ENCODE measurements at places on chromosomes 12 and 14.

DNA sequence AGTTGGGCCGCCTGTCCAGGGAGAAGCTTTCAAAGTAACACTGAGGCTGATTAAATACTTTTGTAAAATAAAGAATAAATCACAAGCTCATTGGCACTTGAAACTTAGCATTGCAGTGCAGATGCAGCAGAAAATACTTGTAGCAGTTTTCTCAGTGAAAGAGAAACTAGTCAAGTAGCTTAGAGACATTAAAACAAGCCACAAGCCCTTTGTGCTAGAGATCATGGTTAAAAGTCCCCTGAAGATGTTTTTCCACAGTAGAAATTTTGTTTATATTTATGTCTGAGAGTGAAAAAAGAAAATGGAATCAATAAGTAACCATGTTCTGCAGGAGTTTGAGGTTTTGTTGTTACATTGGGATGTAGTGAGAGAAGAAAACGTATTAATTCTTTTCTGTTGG lies 5.9 kb downstream of the PSEN1 start:
- no peak for ATAC-seq

DNA sequence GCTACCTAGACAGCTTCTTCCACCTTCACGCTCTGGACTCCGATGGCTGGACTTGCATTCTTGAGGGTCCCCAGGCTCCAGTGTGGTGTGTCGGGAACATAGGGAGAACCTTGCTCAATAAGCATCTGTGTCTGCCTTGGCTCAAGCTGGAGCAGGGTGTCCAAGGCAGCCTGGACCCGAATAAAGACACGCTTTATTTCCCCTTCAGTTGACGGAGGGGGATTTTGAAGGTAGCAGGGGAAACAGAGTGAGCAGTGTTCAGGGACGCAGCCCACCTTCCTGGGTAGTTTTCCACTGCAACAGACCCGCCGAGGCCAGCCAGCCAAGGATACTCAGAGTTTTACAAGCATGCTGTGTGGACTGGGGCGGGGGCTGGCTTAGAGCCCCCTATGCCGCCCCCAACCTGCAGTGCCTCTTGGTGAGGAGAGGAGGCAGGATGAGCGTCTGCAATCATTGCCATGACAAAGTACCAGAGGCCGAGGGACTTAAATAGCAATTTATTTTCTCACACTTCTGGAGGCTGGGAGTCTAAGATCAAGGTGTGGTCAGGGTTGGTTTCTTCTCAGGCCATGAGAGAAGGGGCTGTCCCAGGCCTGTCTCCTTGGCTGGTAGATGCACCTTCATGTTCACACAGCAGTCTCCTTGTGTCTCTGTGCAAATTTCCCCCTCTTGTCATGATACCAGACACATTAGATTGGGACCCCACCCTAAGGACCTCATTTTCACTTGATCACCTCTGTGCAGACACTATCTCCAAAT lies 201.2 kb downstream of the CHST11 start:
- ATAC-seq, result no peak

DNA sequence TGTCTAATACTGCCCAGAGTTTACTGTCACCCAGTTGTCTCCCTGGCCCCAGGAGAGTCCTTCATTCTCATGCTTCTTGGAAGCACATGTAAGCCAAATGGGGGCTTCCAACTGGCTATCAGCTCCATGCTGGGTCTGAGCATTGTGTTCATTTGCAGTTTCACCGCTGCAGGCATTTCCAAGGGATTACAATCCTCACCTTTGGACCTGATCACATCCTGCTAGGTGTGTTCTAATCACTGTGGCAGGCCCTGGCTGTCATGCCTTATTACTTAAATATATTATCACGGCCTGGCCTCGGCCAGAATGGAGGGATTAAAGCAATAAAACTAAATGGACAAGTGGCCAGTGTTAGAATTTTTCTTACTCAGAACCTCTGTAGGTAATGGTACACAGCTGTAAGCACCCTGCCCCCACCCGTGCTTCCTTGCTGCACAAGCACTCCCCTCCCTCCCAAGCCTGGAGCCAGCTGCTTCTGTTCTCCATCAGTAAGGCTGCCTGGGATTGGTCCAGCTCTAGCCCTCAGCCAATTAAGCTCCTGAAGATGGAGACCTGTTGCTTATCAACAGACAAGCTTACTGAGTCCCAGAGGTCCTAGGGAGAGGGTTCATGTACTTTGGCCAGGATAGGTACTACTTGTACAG lies 175.9 kb upstream of the RBM19 start:
- no peak for ATAC-seq

DNA sequence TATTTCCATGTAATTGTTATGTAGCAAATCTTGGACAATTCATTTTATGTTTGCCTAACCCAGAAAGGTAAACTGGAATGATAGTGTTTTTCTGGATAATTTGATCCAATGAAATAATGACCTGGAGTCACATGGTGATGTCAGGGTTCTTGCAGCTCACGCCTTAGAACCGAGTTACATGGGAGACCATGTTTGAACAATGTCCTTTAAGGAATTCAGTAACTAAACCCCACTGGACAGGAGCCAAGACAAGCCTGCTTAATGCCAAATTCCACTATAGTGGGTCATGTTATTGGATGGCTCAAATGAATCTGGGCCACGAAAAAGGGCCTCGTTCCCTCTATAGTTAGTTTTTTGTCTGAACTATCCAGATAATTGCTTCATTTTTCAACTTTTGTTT lies 255.8 kb upstream of the HMGA2 start:
- peak; percentile 14 for ATAC-seq

- no peak for ATAC-seq
Measured at GRCh38 chr12:74235342-74235741, 302.3 kb upstream of the ATXN7L3B start.

- no peak for ATAC-seq
Measured at GRCh38 chr12:14514946-14515345, 52.7 kb downstream of the PLBD1 start.

- peak; percentile 82 for ATAC-seq
Measured at GRCh38 chr14:66643344-66643743, 135.4 kb downstream of the GPHN start.

DNA sequence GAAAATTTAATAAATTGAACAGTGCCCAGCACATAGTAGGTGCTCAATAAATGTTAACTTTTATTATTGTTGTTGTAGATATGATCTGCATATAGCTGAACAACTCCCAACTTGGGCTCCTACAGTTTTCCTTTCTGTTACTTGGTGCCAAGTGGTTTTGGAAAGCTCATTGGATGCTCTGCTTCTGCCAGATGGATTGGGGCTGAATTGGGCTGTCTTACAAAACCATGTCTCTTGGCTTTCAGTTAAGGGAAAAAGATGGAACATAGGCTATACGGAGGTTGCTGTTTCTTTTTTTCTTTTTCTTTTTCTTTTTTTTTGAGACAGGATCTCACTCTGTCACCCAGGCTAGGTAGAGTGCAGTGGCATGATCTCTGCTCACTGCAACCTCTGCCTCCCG lies 140.7 kb upstream of the PWP1 start:
- no peak for ATAC-seq

GRCh38 chr12:19125325-19125724 lies 4.2 kb upstream of the PLEKHA5 start:
- no peak for ATAC-seq

DNA sequence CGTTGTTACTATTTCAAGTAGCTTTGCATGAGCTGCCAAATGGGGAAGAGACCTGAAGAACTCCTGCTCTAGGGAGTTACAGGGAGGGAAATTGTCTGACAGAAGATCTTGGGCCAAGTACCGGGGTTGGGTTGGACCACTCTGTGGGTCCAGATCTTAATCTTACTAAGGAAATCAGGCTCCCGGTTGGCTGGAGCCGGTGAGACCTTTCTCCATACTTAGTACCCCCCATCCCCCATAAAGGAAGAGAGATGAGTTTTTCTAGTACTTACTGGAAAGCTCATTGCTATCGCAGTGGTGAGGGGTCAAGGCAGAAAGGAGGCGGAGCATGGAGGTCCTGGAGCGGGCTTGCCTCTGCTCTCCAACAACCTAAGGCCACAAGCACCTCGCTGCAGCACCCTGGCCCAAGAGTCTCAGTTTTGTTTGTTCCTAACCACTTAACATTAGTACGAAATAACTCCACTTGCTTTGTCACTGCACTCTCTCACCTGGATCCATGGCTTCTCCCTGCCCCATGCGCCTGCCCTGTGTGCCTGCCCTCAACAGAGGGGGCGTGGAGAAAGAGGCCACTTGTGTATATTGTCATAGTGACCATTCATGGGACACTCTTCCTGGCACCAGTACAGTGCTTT lies 6.8 kb upstream of the UNC119B start:
- no peak for ATAC-seq

GRCh38 chr14:100129161-100129589 lies 30.3 kb downstream of the DEGS2 start:
- no peak for ATAC-seq

- ATAC-seq, result peak; percentile 83
Measured at GRCh38 chr14:96245710-96246538, 10.1 kb upstream of the BDKRB1 start.

GRCh38 chr12:104895415-104895814 lies 62.7 kb downstream of the SLC41A2 start:
- no peak for ATAC-seq

GRCh38 chr12:16607906-16608775 lies 2.2 kb upstream of the LMO3 start:
- ATAC-seq, result no peak

DNA sequence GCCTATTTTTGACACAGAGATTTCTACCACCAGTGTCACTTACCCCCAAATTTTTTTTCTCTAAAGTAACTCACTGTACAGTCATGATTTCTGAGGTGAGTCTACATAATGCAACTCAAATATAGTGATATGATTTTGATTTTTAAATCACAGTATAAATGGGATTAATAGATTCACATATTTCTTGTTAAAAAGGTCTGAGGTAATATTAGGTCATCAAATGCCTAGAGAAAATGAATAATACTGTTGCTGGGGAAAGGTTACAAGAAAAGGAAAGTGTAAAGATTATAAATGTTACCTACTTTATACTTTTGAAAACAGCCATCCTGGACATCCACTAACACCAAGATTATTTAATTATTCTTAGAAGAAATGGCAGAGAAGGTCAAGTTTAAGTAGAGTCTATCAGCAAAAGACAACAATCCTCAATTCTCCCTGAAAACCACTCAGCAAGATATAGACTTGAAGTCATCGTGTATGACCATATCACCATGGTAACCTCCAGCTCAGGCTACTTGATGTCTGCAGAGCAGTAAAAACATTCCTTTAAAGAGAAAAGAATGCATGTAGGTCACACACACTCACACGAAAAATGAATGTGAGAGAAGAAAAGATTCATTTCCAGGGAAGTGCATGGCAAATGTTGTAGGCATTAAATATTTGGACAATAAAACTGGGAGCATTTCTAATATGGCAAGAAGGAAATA lies 58.7 kb downstream of the CCDC59 start:
- no peak for ATAC-seq

DNA sequence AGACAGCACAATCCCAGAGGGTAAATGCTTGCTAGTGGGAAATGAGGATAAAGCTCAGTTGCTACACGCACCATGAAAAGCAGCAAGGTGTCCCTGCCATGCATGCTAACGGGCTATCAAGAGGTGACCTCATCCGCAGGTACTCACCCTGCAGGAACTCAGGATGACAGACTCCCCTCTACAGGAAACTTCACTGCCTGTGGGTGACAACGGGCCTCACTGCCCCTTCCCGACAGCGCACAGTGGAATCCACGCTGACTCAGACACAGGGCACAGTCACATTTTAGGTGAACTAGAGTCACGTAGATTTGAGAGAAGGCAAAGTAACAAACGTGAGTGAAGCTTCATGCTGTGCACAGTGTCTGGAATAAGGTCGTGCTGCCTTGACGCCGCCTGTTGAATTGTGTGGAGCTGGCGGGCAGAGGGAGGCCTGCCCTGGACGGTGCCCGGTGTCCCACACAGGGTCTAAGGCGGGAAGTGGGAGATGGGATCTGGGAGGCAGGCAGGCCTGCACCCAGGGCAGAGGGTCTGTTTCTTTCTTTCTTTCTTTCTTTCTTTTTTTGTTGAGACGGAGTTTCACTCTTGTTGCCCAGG lies 331.8 kb downstream of the TMEM132D start:
- no peak for ATAC-seq

- ATAC-seq, result peak; percentile 76
Measured at GRCh38 chr12:76337583-76337982, 10.6 kb downstream of the BBS10 start.

DNA sequence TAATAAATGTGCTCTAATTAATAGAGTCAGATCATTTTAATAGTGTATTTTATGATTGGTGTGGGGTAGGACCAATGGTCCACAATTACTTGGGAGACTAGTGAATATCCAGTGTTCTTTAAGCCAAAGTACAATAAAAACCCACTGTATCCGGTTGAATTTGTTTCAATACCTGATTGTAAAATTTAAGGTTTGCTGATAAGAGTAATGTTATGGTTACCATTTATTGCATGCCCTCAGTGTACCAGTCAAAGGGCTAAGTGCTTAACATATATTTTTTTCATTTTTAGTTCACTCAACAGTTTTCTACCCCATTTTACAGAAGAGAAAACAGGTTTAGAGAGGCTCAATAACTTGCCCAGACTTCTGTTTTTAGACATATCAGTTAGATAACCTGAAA lies 97.9 kb upstream of the ATF1 start:
- ATAC-seq, result no peak

- peak; percentile 49 for ATAC-seq
Measured at GRCh38 chr14:91858536-91859275, 8.6 kb downstream of the TC2N start.

DNA sequence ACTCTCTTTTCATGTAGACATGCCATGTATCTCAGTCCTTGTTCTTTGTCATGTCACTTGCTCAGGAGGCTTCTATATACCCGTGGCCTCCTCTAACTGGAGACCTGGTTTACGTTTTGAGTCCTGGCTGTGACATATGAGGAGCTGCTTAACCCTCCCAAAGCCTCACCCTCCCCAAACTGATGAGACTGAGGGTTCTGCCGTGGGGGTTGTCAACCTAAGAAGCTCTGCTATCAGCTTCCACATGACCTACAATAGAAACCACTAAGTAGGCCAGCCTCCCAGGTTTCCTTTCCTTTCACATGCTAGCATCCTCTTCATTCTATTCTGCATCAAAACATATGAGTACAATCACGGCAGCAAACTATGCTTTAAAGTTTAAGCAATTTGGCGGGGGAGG lies 76.8 kb upstream of the WSCD2 start:
- no peak for ATAC-seq

DNA sequence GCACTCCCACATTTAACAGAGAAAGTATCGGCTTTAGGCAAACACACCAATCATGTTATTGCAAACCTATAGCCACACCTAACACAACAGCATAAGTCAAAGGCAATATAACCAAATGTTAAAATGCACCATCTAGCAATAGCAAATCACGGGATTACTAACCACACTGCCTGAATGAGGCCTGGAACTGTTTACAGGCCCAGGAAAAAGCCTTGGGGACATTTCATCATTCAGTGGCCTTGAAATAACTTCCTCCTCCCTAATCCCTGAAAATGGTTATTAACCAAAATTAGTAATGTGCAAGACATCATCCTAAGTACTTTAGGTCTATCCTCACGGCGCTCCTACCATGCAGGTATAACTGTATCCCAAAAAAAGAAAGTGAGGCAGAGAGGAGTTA lies 2.3 kb downstream of the GALC start:
- no peak for ATAC-seq

GRCh38 chr12:77940567-77940966 lies 109.9 kb downstream of the NAV3 start:
- ATAC-seq, result peak; percentile 71

- ATAC-seq, result no peak
Measured at GRCh38 chr14:64935508-64935907, 7.0 kb downstream of the GPX2 start.

DNA sequence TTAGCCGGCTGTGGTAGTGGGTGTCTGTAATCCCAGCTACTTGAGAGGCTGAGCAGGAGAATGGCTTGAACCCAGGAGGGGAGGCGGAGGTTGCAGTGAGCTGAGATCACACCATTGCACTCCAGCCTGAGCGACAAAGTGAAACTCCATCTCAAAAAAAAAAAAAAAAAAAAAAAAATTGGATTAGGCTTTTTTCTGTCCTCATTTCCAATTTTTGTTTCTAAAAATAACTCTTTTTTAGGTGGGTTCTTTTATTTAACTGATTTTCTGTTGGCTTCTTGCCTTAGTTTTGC lies 863.7 kb downstream of the LRFN5 start:
- no peak for ATAC-seq
